Stimulated activated CD4-positive, alpha-beta T cell treated with anti-CD3 and anti-CD28 coated beads, Interleukin-12 subunit alpha, Interleukin-12 subunit beta, amount 100 ng/mL, for 24 hours (primary cell): ENCODE measurements at places on chromosomes 16 and 17.

DNA sequence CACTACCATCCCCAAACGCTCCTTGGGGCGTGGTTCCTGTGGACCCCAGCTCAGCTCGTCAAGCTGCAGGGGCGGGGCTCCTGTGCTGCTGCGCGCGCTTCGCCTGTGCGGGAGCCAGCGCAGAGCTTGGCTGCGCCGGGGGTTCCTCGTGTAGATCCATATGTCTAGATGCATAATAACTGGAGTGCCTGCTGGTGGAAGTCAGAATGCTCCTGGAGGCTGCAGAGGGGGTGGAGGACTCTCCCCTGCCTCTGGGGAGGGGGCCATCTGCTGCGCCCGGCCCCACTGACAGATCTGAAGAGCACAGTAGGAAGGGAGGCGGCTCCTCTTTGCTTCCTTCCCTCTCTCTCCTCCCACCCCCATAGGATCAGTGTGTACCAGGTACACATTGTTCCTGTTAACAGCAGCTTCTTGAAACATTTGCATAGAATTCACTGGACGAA lies 4.6 kb downstream of the RASD1 start:
- DNase-seq = no peak

DNA sequence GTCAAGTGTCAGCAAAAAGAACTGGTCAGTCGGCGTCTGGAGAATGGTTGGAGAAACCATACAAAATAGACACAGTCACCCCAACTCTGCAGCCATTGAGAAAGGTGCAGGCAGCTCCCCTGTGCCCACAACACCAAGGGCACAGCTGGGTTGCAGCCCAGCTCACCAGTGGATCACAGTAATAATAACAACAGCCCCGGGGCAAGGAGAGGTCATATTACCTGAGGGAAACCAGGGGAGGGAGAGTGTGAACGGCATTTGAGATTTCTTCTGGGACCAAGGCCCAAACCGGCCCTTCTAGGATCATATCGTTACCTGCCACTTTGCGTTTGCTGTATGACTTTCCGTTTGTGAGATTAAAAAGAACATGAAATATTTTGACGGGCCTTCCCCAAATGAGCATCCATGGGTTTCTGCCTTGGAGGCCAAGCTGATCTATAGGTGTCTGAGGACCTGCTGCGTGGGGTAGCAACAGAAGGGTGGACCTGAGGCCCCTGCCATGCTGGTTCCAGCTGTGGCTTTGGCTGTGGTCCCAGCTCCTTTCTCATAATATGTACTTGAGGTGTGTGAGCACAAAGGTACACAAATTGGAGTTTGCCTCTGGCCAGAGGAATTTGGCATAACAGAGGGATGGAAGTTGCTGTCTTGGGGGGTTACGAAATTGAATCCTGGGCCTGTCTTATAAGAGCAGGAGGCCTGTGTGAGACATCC lies 154.6 kb downstream of the CMIP start:
- DNase-seq = no peak

GRCh38 chr17:50806141-50806643 lies 29.2 kb upstream of the WFIKKN2 start:
- no peak for DNase-seq

DNA sequence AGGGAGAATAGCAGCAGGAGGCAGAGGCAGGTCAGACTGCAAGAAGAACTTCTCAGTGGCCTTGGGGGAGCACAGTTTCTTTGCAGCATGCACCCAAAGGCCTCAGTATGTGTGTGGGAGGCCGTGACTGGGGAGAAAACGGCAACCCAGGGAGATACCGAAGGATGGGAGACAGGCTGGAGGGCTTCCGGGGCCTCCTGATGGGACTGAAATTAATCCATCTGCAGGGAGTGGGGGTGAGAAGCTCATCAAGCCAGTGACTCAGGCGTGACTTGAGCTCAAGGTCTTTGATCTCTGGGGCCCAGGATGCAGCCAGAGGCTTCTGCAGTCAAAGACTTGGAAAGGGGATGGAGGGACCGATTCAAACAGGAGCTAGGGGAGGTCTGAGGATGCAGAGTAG lies 5.1 kb upstream of the C17orf113 start:
- no peak for DNase-seq

- DNase-seq = no peak
These were observed 4.1 kb upstream of the RSAD1 start for GRCh38 chr17:50474523-50474922.
